ENCODE measurements at places on chromosomes 2 and 18. TPM values are rescaled to one million over a fixed set of nuclear protein-coding genes. Genes with fewer than 3 reads are reported as not detected.

GRCh38 chr18:76420898-76421684 lies 74.0 kb downstream of the ZNF516 start:
- H3K4me3 ChIP-seq = no peak overlapping the region
- no peak for DNase-seq
- no peaks in the 10 kb centered on the region for H3K36me3 ChIP-seq
- peaks cover 4% of the 10 kb centered on the region for H3K4me1 ChIP-seq

DNA sequence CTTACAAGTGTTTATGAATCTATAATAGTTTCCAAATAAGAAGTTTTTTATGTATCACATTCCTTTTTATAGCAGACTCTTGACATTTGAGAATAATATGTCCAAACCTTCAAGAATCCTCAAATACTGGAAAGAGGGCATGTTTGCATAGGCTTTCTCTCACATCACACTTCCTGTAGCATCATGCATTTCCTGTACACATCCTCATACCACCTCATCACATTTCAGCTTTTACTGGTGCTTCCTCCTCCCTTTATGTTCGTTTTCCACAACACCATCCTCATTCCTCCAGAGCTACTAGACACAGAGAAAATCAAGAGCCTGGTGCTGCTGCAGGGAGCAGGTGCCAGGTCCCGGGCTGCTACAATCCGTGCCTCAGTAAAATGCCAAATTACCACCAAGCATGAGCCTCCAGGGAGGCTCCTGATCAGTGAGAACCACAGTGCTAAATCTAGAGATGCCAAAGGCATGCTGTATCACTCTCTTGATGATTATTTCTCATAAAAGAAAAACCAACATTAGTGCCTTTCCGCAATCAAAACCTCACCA lies 137.7 kb upstream of the CYP1B1 start:
- H3K4me3 ChIP-seq = no peak overlapping the region
- no peak overlapping the region for H3K27ac ChIP-seq
- H3K4me1 ChIP-seq = peaks cover 4% of the 10 kb centered on the region
- peak; percentile 7 for DNase-seq
- H3K27me3 ChIP-seq = no peaks in the 10 kb centered on the region

Gene YES1
- total RNA-seq = 15.0 TPM

Gene KIAA2012
- not detected for total RNA-seq

DNA sequence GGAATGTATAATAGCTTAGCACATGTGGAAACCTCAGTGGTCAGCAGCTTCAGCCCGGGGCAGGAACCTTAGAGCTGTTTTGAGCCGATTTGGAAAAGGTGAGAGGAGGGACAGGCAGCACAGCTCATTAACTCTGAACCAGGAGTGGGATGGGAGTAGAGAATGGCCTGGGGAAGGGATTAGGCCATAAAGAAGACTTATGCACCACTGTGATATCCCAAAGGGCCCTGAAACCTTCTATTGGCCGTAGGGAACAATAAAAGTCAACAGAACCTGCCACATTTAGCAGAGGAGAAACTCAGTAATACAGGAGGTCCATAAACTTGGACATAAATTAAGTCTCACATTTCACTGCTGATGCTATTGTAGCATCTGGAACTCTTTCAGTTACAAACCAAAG lies 124.2 kb upstream of the REV1 start:
- no peaks in the 10 kb centered on the region for H3K4me1 ChIP-seq
- H3K4me3 ChIP-seq = no peak overlapping the region
- H3K27me3 ChIP-seq = no peaks in the 10 kb centered on the region
- no peak for DNase-seq
- H3K36me3 ChIP-seq = no peaks in the 10 kb centered on the region

Gene SPATA3
- not detected for total RNA-seq

- no peak for DNase-seq
- H3K36me3 ChIP-seq = no peaks in the 10 kb centered on the region
- no peak overlapping the region for H3K4me3 ChIP-seq
- H3K4me1 ChIP-seq = no peaks in the 10 kb centered on the region
- H3K27me3 ChIP-seq = no peaks in the 10 kb centered on the region
- no peak overlapping the region for H3K27ac ChIP-seq
These were observed 70.2 kb downstream of the HRH4 start for GRCh38 chr18:24530630-24531111.

DNA sequence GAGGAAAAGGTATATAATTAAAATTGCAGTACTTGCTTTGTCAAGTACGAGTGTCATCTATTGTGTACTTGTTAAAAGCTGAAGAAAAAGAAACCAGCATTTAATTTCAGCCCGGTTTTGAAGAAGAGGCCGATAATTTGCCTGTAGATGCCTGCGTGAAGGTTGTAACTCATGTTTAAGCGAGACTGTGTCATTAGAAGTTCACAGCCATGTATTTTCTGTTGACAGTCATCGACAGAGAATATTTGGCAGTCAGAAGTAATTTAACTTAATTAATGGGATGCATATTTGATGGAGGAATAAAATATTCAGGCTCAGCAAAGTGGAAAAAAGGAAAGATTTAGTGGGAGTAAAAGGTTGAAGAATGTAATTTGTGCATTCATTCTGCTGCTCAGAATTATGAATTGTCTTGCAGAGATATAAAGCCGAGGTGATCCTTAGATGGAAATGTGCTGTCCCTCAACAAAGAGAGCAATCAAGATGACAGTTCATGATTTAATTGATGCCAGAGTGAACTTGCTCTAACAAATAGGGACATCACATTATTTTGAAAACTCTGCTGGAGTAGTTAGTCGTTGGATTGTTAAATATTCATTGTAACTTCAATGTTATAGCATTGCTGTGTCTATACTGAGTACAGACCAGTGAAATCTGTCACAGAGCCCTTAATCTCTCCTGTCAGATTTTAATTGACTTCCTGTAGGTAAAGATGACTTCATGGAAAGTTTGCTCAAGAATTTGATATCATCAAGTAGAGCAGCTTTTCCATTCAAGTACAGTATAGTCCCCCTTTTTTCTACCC lies 53.9 kb downstream of the ZNF407 start:
- no peak overlapping the region for H3K27ac ChIP-seq
- H3K4me1 ChIP-seq = no peaks in the 10 kb centered on the region
- H3K4me3 ChIP-seq = no peak overlapping the region
- no peaks in the 10 kb centered on the region for H3K36me3 ChIP-seq
- DNase-seq = no peak

DNA sequence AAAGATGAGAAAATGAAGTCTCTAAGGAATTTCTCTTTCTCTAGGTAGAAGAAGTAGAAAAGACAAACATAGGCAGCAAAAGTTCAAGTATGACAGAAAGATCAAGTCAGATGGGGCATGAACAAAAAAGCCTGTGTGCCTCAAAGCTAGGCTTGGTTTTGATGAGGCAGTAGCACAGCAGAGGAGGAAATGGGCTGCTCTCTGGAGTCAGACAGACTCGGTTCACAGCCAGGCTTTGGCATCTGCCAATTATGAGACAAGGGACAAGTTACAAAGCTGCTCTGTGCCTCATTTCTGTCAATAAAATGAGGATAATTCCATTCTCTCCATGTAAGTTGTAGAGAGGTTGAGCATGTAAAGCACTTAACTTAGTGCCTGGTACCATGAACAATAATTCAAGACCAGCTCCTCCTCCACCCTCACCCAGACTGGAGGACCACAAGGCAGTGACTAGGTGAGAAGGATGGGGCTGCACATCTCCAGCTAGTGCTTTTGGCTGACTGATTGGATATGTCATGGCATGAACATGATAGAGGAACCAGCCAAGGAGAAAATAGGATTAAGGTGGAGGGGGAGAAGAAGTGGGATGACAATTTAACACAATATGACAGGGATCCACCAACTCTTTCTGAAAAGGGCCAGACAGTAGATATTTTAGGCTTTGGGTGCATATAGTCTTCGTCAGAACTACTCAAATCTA lies 84.6 kb downstream of the TMEM163 start:
- H3K27me3 ChIP-seq = no peaks in the 10 kb centered on the region
- H3K4me1 ChIP-seq = no peaks in the 10 kb centered on the region
- no peak overlapping the region for H3K4me3 ChIP-seq
- no peak overlapping the region for H3K27ac ChIP-seq
- no peaks in the 10 kb centered on the region for H3K36me3 ChIP-seq

Gene ATP8B1
- total RNA-seq = not detected

Gene MBD2
- 118 TPM for total RNA-seq

GRCh38 chr2:217845301-217845700 lies 157.5 kb downstream of the TNS1 start:
- no peaks in the 10 kb centered on the region for H3K4me1 ChIP-seq
- no peak for DNase-seq
- H3K4me3 ChIP-seq = no peak overlapping the region
- H3K36me3 ChIP-seq = no peaks in the 10 kb centered on the region

- H3K4me1 ChIP-seq = no peaks in the 10 kb centered on the region
- no peaks in the 10 kb centered on the region for H3K27me3 ChIP-seq
- H3K36me3 ChIP-seq = no peaks in the 10 kb centered on the region
- no peak overlapping the region for H3K27ac ChIP-seq
These were observed 242.2 kb downstream of the FHOD3 start for GRCh38 chr18:36539674-36540231.

Gene BCL2
- total RNA-seq = 38.3 TPM

Gene HOXD13
- total RNA-seq = not detected

- no peak for DNase-seq
- no peak overlapping the region for H3K4me3 ChIP-seq
- no peaks in the 10 kb centered on the region for H3K36me3 ChIP-seq
- no peak overlapping the region for H3K27ac ChIP-seq
- H3K27me3 ChIP-seq = no peaks in the 10 kb centered on the region
These were observed 193.3 kb downstream of the RNF152 start for GRCh38 chr18:61699397-61700110.

DNA sequence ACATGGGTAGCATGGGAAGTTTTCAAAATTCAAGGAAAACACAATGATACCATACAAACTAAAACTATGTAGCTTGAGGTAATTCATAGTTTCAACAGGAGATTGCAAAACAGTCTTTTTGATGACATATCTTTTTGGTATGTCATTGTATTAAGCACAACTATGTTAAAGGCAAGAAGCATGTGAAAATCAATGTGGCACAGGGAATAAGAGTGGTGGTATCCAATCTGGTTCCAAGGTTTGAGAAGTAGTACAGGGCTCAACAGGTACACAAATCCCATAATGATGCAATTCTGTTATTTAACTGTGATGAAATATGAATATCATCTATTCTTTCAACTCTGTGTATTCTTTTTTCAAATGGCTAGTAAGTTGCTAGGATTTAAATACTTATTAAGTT lies 16.4 kb upstream of the DLX2 start:
- no peaks in the 10 kb centered on the region for H3K27me3 ChIP-seq
- no peak overlapping the region for H3K4me3 ChIP-seq
- no peak overlapping the region for H3K27ac ChIP-seq
- H3K36me3 ChIP-seq = no peaks in the 10 kb centered on the region
- no peaks in the 10 kb centered on the region for H3K4me1 ChIP-seq

DNA sequence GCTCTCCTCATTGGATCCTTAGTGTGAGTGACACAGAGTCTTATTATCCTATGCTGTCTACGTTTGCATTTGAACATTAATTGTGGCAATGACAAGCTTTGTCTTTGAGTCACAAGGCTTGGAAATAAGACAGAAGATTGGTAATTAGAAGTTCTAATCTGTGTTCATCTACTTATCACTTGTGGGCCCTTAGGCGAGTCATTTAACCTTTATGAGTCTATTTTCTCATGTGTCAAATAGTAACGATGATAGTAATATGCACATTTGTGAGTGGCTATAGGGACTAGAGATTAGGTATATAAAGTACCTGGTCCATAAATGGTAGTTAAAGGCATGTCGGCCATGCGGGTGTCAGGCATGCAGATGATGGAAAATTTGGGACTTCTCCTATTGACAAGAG lies 105.6 kb upstream of the NABP1 start:
- peaks cover 16% of the 10 kb centered on the region for H3K4me1 ChIP-seq
- H3K27ac ChIP-seq = no peak overlapping the region
- no peaks in the 10 kb centered on the region for H3K36me3 ChIP-seq
- H3K4me3 ChIP-seq = no peak overlapping the region

Gene TTC32
- 55.4 TPM for total RNA-seq

DNA sequence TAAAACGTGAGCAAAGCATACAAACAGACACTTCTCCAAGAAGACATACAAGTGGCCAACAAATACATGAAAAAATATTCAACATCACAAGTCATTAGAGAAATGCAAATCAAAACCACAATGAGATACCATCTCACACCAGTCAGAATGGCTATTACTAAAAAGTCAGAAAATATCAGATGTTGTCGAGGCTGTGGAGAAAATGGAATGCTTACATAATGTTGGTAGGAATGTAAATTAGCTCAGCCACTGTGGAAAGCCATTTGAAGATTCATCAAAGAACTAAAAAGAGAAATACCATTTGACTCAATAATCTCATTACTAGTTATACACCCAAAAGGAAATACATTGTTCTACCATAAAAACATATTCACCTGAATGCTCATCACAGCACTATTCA lies 825.7 kb downstream of the SUCLG1 start:
- no peak overlapping the region for H3K27ac ChIP-seq
- no peak overlapping the region for H3K4me3 ChIP-seq
- no peaks in the 10 kb centered on the region for H3K4me1 ChIP-seq
- DNase-seq = no peak
- no peaks in the 10 kb centered on the region for H3K36me3 ChIP-seq
- H3K27me3 ChIP-seq = no peaks in the 10 kb centered on the region

Gene GREB1
- total RNA-seq = 0.15 TPM

GRCh38 chr2:176105730-176106580 lies 1.1 kb upstream of the HOXD11 start:
- peaks cover 18% of the 10 kb centered on the region for H3K4me1 ChIP-seq
- DNase-seq = no peak
- no peaks in the 10 kb centered on the region for H3K36me3 ChIP-seq
- H3K4me3 ChIP-seq = no peak overlapping the region

DNA sequence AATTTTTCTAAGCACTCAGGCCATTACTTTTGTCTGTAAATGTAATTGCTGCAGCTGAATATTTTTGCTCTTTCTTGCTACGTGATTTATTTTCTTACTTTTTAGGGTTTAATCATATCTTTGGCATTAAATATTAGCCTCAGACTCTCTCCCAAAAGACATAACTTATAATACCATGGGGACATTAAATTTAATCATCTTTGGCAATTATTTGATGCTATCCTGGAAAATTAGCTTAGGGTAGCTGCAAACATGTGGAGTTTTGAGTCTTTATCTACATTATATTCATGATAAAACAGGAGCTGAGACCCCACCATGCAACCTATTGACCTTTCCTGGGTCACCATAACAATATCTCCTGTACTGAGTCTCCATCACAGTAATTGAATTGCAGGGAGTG lies 59.1 kb upstream of the EDAR start:
- H3K27ac ChIP-seq = no peak overlapping the region
- DNase-seq = no peak
- H3K4me1 ChIP-seq = peaks cover 23% of the 10 kb centered on the region
- H3K36me3 ChIP-seq = no peaks in the 10 kb centered on the region
- no peaks in the 10 kb centered on the region for H3K27me3 ChIP-seq
- no peak overlapping the region for H3K4me3 ChIP-seq

- no peak for DNase-seq
- H3K4me3 ChIP-seq = no peak overlapping the region
- H3K27me3 ChIP-seq = no peaks in the 10 kb centered on the region
- no peaks in the 10 kb centered on the region for H3K4me1 ChIP-seq
- H3K27ac ChIP-seq = no peak overlapping the region
These were observed 1656.7 kb upstream of the NXPH2 start for GRCh38 chr2:140436936-140437335.
